ENCODE measurements at places on chromosomes 3 and 15.

DNA sequence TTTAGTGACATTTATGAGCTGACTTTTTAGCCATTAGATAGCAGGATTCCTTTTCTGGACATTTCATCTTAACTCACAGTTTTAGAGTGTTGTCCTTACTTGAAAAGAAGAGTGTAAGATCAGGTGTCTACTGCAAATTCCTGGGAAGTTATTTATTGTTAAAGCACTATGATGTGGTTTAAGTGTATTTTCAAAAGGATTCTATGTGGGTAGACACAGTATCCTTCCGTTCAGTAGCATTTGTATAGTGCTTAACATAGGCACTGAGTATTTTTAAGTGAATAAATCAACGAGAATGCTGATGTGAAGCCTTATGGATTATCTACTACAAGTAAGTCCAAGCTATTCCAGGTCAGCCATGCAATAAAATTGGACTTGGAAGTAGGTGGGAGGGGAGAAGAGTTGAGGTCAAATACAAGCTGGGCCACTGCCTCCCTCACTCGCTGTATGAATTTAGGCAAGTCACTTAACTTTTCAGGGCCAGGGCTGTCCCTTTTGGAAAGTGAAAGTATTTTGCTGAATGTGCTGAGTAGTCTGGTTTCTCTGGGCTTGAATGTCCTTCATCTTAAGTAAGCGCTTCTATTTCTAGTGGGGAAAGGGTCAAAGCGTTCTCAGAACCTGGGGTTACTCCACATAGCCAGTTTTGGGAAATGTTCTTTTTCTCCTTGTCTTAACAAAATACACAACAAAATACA is 48.6 kb downstream of the GAP43 start:
- no peak for DNase-seq

DNA sequence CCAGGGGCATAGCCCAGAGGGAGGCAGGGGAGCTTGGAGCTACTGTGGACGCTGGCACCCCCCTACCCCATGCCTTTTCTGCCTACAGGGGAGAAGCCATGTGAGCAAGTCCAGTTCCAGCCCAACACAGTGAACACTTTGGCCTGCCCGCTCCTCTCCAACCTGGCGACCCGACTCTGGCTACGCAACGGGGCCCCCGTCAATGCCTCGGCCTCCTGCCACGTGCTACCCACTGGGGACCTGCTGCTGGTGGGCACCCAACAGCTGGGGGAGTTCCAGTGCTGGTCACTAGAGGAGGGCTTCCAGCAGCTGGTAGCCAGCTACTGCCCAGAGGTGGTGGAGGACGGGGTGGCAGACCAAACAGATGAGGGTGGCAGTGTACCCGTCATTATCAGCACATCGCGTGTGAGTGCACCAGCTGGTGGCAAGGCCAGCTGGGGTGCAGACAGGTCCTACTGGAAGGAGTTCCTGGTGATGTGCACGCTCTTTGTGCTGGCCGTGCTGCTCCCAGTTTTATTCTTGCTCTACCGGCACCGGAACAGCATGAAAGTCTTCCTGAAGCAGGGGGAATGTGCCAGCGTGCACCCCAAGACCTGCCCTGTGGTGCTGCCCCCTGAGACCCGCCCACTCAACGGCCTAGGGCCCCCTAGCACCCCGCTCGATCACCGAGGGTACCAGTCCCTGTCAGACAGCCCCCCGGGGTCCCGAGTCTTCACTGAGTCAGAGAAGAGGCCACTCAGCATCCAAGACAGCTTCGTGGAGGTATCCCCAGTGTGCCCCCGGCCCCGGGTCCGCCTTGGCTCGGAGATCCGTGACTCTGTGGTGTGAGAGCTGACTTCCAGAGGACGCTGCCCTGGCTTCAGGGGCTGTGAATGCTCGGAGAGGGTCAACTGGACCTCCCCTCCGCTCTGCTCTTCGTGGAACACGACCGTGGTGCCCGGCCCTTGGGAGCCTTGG is 5.6 kb downstream of the CIB1 start:
- no peak for DNase-seq

DNA sequence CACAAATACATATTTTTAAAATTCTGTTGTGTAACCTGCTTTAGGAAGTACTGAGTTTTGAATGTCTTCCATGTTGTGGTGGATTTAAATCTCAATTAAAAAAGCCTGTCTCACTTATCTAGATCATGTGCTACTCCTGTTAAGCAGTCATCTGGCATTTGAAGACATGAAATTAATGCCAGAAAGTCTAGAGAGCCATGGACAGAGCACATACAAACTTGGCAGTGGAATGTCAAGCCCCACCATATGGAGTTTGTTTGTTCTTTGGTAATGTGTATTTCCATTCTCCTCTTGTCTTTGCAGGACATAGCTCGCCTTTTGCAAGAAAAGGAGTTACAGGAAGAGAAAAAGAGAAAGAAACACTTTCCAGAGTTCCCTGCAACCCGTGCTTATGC is 39.3 kb upstream of the UTS2B start:
- DNase-seq, result no peak

DNA sequence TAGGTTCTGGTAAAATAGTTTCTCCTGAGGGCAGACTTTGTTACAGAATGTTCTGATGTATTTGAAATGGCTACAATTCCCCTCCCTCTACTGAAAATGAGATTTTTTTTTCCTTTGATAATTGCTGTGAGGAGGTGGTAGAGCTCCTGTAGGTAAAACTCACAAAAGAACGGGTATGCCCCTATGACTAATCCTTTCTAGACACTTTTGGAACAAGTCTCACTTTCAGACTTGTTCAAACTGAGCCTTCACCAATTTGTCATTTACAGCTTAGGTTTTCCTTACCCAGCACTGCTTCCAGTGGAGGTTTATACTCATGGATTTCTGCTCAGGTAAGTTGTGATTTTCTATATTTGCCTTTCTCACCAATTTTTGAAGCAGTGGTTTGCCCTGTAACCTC is 115.6 kb downstream of the NLGN1 start:
- DNase-seq, result no peak

DNA sequence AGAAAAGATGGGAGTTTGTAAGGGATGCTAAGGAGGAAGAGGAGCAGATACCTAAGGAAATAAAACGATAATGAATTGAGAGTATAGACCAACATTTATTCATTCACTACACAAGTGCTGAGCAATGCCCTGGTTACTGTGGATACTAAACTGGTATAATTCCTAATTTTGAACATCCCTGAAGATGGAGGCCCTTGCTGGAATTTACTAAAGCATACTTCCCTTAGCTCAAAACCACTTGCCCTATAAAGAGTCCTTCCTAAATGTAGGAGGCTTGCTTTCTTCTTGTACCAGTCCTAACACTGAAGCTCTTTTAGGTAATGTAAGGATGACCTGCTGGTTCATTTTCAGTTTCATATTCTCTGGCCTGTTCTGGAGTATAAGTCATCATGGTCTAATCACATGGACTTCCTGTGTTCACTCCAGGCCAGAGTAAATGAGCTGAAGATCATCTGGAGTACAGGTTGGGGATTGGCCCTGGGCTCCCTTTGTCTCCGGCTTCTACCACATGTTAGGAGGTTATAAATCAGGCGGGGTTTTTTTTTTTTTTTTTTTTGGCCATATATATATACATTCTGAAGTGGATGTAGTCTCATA is 40.1 kb upstream of the MTMR10 start:
- no peak for DNase-seq

DNA sequence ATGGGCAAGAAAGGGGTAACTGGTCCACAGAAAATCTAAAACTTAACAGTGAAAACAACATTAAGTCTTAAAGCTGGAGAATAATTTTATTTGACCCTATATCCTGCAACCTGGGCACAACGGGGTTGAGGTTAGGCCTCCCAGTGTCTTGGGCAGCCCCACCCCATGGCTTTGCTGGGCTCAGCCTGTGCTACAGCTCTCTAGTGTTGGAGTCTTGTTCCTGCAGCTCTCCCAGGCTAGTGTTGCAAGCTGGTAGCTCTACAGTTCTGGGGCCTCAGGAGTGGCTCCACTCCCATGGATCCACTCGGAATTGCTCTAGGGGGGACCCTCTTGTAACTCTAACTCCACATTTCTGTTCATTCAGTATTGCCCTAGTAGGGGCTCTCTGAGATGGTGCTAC is 24.9 kb upstream of the GNB4 start:
- DNase-seq, result no peak

DNA sequence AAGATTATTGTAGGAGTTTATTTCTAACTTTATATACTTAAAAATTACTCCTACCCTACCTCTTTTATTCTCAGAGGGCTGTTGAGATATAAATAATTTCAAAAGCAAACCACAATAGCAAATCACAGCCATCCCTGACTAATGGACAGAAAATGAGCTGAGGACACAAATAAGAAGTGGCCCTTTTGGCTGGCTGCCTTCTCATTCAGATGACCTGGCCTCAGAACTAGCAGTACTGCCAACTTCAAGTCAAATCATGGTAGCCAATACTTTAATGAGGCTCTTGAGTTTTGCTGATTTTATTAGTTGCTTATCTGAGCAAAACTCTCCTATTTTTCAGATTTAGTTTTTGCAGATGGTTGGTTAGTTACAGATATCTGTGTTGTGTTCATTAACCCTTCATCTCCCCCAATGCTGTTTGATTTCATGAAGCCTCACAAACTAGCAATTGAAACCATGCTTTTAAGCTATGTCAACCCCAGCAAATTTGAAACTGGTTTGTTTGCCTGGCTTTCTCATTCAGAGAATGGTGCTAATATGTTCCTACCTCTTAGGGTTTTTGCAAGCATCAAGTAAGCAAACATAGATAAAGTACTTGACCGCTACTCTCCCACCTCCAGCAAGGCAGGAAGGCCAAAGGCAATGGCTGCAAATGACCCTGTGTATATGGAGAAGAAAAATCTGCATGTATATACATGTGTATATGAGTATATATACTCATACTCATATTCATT is 73.4 kb upstream of the HACD2 start:
- no peak for DNase-seq

- no peak for DNase-seq
Measured at GRCh38 chr3:197354568-197355001, 56.2 kb upstream of the DLG1 start.

DNA sequence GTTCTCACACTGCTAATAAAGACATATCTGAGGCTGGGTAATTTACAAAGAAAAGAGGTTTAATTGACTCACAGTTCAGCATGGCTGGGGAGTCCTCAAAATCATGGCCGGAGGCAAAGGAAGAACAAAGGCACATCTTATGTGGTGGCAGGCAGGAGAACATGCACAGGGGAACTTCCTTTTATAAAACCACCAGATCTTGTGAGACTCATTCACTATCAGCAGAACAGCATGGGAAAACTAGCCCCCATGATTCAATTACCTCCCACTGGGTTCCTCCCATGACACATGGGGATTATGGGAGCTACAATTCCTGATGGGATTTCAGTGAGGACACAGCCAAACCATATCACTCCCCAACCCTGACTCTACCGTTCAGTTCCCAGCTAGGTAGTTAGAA is 59.7 kb upstream of the MINAR1 start:
- no peak for DNase-seq

DNA sequence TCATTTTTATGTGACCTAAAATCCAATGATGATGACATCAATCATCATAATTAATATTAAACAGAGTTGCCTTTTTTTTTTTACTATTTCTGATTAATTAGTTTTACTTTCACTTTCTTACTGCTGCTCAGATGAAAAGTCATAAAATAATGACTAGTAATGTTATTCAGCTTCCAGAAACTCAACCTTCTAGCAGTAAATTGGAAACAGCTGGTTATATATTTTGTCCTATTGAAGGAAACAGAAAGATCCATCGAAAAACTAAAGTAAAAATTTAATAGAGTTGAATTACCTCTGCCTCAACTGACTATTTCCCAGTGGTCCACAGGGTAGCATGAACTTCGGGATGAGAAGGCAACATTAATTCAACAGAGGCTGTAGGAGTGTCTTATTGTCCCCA is 107.1 kb upstream of the PTX3 start:
- DNase-seq, result no peak

DNA sequence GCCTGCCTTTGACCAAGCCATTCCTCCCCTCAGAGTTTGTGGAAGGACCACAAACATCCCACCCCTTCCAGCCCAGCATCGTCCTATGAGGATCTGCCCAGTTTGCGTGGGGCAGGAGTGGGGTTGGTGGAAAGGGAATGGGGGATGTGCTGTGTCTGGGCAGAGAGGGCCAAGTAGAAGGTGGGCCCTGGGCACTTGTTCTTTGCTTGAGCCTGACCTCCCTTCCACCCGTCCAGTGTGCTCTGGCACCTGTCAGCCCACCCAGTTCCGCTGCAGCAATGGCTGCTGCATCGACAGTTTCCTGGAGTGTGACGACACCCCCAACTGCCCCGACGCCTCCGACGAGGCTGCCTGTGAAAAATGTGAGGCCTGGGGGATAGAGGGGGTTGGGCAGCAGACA is 10.3 kb downstream of the SPINT1 start:
- no peak for DNase-seq
